ENCODE measurements at places on chromosomes 5 and 9. TPM values are rescaled to one million over a fixed set of nuclear protein-coding genes. Genes with fewer than 3 reads are reported as not detected.

Gene TSLP
- total RNA-seq, result 0.88 TPM

Gene S100Z
- total RNA-seq, result not detected

Gene FKTN
- total RNA-seq, result 21.0 TPM

Gene SCGB3A2
- not detected for total RNA-seq

Gene CDH6
- total RNA-seq, result 9.4 TPM

Gene SLC25A48
- not detected for total RNA-seq

Gene ASPN
- total RNA-seq, result 1.2 TPM

Gene C1QTNF2
- not detected for total RNA-seq

Gene SPAG8
- 2.2 TPM for total RNA-seq

Gene C5orf58
- not detected for total RNA-seq

Gene OLFML2A
- total RNA-seq, result 27.1 TPM

Gene FRRS1L
- 0.36 TPM for total RNA-seq

Gene GM2A
- total RNA-seq, result 42.1 TPM

Gene FBXL17
- 19.5 TPM for total RNA-seq

Gene KCNV2
- total RNA-seq, result not detected

Gene PCDHA9
- 0.29 TPM for total RNA-seq

Gene JAKMIP2
- total RNA-seq, result 1.1 TPM

Gene PRSS3
- 3.5 TPM for total RNA-seq

Gene LSM11
- total RNA-seq, result 4.4 TPM

Gene ADAMTS12
- total RNA-seq, result 8.3 TPM

Gene DOLK
- 29.5 TPM for total RNA-seq

Gene SOX30
- total RNA-seq, result under 0.01 TPM

Gene ZDHHC11B
- not detected for total RNA-seq

All from osteoblast (primary cell).